ENCODE measurements at places on chromosomes 2 and 18.

DNA sequence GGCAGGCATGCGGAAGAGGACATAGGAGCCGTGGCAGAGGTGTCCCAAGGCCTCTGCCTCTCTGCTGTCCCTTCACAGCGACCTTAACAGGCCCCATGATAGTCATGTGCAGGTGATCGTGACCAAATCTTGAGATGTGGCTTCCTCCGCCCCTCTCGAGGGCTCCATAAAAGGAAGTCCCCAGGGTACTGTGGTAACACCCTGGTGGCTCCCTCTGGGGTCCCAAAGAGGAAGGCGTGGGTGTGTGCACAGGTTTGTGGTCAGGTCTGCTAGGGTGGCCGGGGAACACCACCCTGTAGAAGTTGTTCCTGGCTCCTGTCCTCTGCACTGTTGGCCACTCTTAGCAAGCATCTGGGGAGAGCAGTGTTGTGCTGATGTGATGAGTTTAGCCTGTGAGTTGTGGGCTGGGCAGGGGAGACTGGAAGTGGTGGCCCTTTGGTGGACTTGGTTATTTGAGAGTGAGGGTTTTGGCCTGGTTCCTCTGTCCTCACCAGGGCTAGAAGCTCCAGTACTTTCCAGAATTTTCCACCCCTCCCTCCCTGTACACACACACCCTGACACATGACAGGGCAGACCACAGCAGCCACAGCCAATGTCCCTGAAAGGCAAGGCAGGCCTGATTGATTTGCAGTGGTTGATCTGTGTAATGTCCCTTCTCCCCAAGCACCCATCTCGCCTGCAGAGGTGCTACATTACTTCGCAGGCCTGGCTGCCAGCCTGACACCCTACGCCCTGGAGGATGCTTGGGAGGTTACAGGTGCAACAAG is 68.9 kb upstream of the BOD1L2 start:
- H3K27me3 ChIP-seq, result no peaks in the 10 kb centered on the region
- DNase-seq, result no peak
- no peak overlapping the region for H3K4me3 ChIP-seq
- no peaks in the 10 kb centered on the region for H3K4me1 ChIP-seq
- no peak overlapping the region for H3K27ac ChIP-seq
- no peaks in the 10 kb centered on the region for H3K36me3 ChIP-seq

DNA sequence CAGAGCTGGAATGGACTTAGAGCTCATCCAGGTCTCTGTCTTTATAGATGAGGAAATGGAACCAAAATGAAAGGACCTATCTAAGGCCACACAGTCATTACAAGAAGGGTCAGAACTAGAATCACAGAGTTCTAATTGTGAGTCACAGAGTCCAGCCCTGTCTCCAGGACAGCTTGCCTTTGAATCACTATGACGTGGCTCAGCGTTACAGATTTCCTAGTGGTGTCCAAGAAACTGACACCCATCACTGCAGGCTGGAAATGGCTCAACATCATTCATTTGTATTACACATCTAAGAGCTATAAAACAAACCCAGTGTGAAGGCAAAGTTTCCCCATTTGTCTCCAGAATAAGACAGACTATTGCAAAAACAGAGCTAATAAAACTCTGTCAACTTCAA is 164.3 kb upstream of the SIX2 start:
- H3K4me1 ChIP-seq, result peaks cover 3% of the 10 kb centered on the region
- no peak overlapping the region for H3K27ac ChIP-seq
- H3K36me3 ChIP-seq, result no peaks in the 10 kb centered on the region
- no peak overlapping the region for H3K4me3 ChIP-seq
- no peaks in the 10 kb centered on the region for H3K27me3 ChIP-seq

- no peak overlapping the region for H3K27ac ChIP-seq
- no peaks in the 10 kb centered on the region for H3K27me3 ChIP-seq
- H3K4me1 ChIP-seq, result no peaks in the 10 kb centered on the region
- no peak for DNase-seq
These were observed 22.0 kb downstream of the SAG start for GRCh38 chr2:233329489-233330135.

- no peak overlapping the region for H3K4me3 ChIP-seq
- DNase-seq, result no peak
- no peaks in the 10 kb centered on the region for H3K36me3 ChIP-seq
- H3K27ac ChIP-seq, result peak overlapping the region; percentile 61
These were observed 117.6 kb upstream of the FOSL2 start for GRCh38 chr2:28274911-28275685.

- no peak overlapping the region for H3K4me3 ChIP-seq
- H3K27me3 ChIP-seq, result no peaks in the 10 kb centered on the region
- no peak for DNase-seq
- no peaks in the 10 kb centered on the region for H3K4me1 ChIP-seq
- no peaks in the 10 kb centered on the region for H3K36me3 ChIP-seq
- H3K27ac ChIP-seq, result no peak overlapping the region
These were observed 23.0 kb downstream of the FAM171B start for GRCh38 chr2:186716899-186717298.

GRCh38 chr2:119181791-119182445 is 23.4 kb upstream of the C1QL2 start:
- no peak for DNase-seq
- no peaks in the 10 kb centered on the region for H3K27me3 ChIP-seq
- H3K4me1 ChIP-seq, result no peaks in the 10 kb centered on the region
- no peak overlapping the region for H3K27ac ChIP-seq
- H3K4me3 ChIP-seq, result no peak overlapping the region
- no peaks in the 10 kb centered on the region for H3K36me3 ChIP-seq

- no peak overlapping the region for H3K27ac ChIP-seq
- no peaks in the 10 kb centered on the region for H3K4me1 ChIP-seq
- no peaks in the 10 kb centered on the region for H3K36me3 ChIP-seq
- H3K4me3 ChIP-seq, result no peak overlapping the region
- DNase-seq, result no peak
These were observed 151.0 kb downstream of the PMAIP1 start for GRCh38 chr18:60050821-60051220.

DNA sequence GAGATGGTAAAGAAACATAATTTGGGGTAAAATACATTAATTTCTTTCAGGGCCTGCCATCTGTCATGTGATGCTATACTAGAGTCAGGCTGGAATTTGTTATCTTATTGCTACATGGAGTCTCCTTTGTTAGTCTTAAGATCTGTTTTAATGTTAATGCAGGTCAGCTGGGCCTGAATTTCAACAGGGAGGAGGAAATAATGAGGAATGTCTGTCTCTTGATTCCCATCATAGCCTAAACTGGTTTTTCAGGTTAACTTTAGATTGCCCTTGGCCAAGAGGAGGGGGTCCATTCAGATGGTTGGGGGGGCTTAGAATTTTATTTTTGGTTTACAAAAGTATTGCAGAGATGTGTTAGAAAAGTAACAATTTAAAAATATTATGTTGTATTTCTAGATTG is 19.0 kb upstream of the FEZ2 start:
- H3K36me3 ChIP-seq, result no peaks in the 10 kb centered on the region
- H3K4me3 ChIP-seq, result no peak overlapping the region
- H3K27ac ChIP-seq, result no peak overlapping the region
- H3K4me1 ChIP-seq, result no peaks in the 10 kb centered on the region

GRCh38 chr2:136135921-136136906 is 18.3 kb upstream of the CXCR4 start:
- no peaks in the 10 kb centered on the region for H3K36me3 ChIP-seq
- no peak for DNase-seq
- no peaks in the 10 kb centered on the region for H3K27me3 ChIP-seq

DNA sequence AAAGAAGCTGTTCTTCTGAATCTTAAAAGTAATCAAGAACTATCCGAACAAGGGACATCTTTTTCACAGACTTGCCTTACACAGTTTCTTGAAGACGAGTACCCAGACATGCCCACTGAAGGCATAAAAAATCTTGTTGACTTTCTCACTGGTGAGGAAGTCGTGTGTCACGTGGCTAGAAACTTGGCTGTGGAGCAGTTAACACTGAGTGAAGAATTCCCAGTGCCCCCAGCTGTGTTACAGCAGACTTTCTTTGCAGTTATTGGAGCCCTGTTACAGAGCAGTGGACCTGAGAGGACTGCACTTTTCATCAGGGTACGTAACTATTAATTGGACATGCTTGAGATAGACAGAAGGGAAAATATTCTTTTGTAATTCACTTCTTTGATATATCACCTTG is 2.4 kb downstream of the MRPL44 start:
- H3K4me3 ChIP-seq, result no peak overlapping the region
- DNase-seq, result peak; percentile 56
- H3K27me3 ChIP-seq, result no peaks in the 10 kb centered on the region
- H3K36me3 ChIP-seq, result no peaks in the 10 kb centered on the region
- no peak overlapping the region for H3K27ac ChIP-seq

Measured in aorta (tissue), 5 donors.